ENCODE measurements at places on chromosomes 13 and 19.
A peak's percentile ranks its signal among the peaks of the same experiment; 100 is the strongest.

DNA sequence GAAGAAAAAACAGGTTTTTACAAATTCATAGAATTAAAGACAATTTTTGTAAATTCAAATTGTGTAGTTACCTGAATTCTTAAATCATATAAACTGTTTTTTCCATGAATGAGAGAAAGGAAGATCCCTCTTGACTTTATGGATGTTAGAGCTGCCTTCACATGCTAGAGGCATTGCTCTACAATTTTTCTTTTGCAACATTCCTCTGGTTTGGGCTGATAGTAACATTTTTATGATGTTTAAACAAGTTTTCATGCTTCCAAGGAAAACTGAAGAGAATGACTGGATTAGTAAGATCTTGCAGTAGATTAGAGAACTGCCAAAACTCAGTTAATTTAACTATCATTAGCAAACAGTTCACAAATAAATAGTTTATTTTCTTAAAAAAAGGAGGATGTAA lies 250.6 kb downstream of the GPC6 start:
- DNase-seq: no peak

DNA sequence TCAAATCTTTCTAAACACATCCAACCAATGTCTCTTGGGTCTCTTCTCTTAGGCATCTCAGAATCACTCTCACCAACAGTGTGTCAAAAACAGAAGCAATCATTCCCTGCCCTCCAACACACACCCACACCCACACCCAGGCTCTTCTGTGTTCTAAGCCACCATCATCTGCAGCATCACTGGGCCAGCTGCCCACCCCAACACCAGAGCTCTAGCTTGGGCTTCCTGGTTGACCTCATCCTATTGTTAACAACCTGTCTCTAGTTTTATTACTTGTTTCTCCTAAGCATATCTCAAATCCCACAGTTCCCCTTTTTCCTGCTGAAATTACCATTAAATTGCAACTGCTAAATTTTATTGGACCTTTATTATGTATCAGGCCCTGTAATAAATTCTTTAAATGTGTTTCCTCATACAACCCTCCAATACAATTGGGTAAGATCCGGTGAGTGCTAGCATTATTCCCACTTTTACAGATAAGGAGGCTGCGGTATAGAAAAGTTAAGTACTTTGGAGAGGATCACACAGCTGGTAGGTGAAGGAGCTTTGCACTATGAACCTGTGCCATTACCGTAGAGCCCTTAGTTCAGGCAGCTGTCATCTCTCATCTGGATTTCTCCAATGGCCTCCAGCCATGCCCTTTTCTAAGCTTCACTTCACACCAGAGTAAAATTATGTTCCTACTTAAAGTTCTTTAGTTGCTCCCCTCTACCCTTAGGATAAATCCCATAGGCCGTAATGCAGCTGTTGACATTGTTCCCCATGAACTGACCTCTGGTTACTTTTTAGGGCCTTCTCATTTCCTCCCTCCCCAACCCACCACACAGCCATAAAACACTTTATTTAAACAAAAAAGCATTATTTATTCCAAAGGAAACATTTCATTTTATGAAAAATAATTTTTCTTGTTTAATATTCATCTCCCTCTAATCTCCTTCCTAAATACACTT lies 227.7 kb downstream of the B3GLCT start:
- DNase-seq: no peak

GRCh38 chr13:34038541-34039068 lies 220.7 kb downstream of the RFC3 start:
- no peak for DNase-seq

- no peak for DNase-seq
These were observed 91.0 kb upstream of the RAP2A start for GRCh38 chr13:97342936-97343335.

DNA sequence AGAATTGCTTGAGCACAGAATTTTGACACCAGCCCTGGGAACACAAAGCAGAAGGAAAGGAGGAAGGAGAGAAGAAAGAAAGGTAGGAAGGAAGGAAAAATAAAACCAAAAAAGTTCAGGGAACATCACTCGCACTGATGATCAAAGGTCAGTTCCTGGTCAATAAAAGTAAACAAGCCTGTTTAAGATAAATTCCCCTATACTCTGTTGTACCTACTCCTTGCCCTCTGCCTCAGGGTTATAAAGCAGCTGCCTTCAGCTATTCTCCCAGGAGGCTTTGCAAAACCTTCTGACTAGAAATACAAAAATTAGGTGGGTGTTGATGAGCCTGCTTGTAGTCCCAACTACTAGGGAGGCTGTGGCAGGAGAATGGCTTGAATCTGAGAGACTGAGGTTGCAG lies 14.9 kb upstream of the ZNF91 start:
- no peak for DNase-seq

DNA sequence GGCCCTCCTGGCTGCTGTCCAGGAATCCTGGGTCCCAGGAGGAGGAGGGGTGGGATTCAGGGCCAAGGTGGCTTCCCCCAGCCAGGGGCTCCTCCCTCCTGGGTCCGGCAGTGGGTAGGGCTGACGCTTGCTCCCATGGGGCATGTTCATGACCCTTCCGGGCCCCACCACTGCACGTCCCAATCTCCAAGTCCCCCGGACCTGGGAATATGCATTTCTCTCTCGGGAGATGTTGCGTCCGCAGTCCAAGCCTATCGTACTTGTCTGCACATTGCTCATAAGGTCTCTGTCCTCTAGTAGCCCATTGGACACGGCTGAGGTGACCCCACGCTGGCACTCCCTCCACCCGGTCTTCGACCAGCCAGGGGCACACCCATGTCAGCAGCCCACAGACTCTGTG lies 192.3 kb downstream of the TEX29 start:
- no peak for DNase-seq

- DNase-seq: no peak
These were observed 46.7 kb upstream of the RNF113B start for GRCh38 chr13:98223741-98224140.

- DNase-seq: no peak
These were observed 56.5 kb upstream of the HTR2A start for GRCh38 chr13:46953331-46953730.

DNA sequence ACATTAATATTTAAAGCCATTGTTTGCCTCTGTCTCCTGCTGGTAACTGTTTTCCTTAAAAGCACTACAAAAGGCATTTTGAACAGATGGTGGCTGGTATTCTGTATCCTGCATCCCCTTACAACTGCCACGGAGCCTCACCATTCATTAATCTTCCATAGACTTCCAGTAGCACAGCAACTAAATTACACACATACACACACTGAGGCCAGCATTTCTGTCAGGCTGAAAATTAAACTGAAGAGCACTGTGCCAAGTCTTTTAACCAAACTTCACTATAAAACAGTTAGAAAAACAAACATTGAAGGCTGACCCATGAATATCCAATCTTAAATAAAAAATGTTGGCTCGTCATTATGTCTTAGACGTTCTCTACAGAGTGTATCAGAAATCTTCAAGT lies 697.8 kb downstream of the DACH1 start:
- no peak for DNase-seq

GRCh38 chr13:77979721-77980385 lies 61.2 kb upstream of the EDNRB start:
- no peak for DNase-seq

GRCh38 chr13:92260363-92260762 lies 861.9 kb downstream of the GPC5 start:
- no peak for DNase-seq

DNA sequence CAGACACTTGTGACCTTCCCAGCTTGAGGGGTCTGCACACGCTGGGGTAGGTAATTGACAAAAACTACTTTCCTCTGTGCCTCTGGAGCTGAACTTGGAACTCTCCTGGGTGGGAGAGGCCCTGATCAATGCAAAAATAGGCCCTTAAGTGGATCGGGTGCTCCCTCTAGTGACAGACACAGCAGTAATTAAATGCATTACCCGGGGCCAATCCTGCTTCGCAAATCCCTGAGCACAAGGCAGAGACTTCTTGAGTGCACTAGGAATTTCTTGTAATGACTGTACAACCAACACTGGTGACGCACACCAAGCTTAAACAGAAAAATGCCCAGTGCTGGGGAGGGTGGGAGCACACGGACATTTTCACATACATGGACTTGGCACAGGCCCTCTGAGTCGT lies 10.6 kb upstream of the UBE2S start:
- DNase-seq: peak; percentile 16

DNA sequence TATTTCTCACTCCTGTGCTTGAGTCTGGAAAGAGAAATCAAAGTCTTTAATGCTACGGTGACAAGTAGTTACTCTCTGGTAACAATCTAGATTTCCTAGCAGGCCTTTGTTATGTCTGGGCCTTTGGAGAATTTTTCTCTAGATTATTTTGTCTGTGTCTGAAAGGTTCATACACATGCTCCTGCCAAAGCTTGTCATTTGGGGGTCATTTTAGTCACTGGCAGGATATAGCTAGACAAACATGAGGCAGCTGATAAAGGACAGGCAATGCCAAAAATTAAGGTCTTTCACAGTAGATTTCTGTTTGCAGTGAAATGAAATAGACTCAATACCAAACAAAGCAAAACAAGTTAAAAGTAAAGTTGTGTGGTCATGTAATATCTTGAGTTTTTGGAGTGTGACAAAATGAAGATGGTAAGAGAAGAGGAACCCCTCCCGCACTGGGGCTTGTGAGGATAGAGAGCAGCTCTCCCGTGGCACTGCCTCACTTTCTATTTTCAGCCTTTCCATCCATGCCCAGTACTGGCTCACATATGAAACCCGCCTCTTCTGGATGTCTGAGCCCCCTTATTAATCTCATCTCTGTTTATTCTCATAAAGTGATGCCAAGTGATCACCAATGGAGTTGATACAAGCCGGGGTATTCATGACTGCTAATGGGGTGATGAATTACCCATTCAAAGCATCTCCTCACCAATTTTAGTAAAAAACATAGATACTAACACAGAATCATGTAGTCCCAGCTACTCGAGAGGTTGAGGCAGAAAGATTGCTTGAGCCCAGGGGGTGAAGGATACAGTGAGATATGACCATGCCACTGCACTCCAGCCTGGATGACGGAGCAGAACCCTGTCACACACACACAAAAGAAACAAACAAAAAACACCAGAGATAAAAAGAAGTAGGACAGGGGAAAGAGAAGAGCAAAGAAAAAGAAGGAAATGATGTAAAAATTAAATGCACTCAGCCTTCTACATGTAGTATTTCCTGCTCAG lies 389.3 kb downstream of the FGF14 start:
- no peak for DNase-seq

Measured in activated naive CD8-positive, alpha-beta T cell treated with anti-CD3 and anti-CD28 coated beads, Interleukin-2, amount 50 U/mL, for 16 hours (primary cell).